ENCODE measurements at places on chromosomes 1 and 21.

GRCh38 chr1:208058267-208058666 lies 147.3 kb upstream of the CD34 start:
- no peak for DNase-seq

DNA sequence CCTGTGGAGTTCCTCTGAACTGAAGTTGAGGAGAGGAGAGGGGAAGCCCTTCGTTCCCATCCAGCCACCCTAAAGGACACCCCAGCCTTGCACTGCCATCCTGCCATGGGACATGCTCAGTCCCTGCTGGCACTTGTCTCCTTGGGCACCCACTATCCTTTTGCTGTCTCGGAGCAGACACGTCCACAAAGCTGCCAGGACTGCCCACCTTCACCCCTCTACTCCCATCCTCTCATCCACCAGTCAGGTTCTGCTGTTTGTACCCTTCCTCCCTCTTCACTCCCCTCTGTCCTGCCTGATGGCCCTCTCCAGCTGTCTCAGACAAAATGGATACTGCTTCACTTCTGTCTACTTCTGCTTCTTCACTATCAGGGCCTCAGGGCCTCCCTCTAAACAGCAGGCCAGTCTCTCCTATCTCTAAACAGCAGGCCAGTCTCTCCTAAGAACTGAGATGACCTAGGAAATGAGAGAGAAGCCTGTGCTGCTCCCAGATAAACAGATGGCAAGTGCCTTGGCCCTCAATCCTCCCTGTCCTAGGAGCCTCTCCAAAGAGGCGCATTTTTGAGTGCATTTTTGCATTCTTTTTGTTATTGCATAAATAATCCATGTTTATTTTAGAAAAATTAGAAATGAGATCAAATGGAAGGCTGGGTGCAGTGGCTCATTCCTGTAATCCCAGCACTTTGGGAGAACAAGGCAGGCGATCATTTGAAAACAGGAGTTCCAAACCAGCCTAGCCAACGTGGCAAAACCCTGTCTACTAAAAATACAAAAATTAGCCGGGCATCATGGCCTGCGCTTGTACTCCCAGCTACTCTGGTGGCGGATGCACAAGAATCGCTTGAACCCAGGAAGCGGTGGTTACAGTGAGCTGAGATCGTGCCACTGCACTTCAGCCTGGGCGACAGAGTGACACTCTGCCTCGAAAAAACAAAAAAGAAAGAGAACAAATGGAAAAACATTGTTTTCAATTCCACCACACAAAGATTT lies 4.4 kb upstream of the PYCR2 start:
- DNase-seq: no peak

GRCh38 chr1:152461544-152461943 lies 47.5 kb upstream of the CRNN start:
- peak; percentile 39 for DNase-seq

DNA sequence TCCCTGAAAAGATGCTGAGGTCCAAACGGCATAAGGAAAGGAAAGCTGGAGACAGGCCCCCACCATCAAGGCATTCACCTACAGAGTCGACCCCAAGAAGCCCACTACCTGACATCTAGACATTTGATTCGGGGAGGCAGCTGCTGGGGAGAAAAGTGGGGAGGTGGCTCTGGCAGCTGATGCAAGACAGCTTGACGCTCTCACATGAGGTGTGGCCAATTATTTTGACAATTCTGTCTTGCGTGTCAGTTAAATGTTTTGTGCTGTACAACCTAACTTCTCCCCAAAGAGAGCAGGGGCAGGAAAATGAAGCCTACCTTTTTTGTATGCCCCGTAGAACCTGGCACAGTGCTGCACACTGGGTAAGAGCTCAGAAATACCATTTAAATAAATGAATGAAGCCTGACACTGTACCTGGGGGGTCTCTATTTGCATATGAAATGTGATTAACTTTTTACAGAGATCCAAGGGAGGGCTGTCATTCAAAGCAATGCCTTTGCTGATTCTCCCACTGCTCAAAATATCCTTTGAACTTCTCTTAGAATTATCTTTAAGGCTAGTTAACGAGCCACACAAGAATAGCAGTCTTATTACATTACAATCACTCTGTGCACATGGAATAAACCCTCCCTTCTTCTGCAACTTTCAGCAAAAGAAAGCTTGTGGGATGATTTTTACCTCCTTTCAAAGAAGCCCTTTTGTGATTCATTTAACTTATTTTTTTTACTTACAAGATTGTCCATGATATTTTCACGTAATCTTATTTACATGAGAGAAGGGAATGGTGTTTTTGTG lies 163.2 kb downstream of the TNR start:
- no peak for DNase-seq

GRCh38 chr1:169245706-169246105 lies 121.9 kb downstream of the NME7 start:
- DNase-seq: no peak

DNA sequence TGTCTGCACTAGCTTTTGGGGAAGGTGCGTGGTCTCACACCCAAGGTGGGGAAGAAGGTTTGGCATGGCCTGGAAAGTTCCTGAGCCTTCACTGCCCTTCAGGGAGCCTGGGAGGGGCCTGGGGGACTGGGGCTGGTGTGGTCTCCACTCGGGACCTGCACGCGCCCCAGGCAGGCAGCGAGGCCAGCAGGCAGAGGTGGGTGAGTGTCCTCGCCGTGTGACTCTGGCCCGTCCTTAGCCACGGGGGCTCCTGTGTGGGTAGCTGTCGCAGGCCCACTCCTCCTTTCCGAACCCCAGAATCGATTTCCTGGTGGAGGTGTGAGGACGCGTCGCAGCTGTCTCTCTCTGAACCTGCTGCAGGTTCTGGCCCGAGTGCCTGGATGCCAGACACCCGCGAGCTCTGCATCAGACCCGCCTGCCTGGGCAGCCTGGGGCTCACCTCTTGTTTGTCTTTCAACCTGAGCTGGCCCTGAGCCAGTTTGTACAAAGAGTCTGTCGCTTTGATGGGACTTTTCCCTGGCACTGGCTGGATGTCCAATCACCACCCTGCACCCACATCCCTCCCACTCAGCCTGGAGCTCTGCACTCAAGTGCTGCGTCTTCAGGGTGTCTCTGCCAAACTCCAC lies 36.0 kb upstream of the SLC19A1 start:
- DNase-seq: no peak

DNA sequence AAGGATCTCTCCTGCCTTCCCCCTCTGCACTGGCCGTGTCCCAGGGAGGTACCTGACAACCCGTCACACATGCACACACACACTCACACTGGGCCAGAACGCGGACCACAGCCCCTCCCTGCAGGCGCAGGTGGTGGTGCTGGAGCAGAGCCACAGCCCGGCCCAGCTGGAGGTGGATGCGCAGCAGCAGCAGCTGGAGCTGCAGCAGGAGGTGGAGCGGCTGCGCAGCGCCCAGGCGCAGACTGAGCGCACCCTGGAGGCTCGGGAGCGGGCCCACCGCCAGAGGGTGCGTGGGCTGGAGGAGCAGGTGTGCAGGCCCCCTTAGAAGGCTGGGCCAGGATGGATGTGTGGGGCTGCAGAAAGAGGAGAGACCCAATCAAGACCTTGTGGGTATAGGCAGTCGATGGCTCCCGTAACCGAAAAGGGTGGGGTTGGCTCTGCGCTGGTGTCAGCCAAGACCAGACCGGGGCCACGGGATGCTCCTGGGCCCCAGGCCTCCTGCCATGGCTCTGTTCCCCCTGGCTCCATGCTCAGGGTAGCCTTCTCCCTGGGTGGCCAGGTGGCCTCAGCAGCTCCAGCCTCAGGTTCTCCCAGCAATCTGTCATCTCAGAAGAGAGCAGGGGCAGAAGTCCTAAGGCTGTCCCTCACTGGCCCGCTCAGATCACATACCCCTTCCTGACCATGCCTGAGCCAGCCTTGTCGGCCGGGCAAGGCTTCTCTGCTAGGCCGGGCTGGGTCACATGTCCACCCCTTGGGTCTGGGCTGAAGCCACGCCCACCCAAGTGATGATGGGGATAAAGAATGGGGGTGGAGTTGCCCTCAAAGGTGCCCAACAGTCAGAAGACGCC lies 8.9 kb downstream of the MFAP2 start:
- no peak for DNase-seq

DNA sequence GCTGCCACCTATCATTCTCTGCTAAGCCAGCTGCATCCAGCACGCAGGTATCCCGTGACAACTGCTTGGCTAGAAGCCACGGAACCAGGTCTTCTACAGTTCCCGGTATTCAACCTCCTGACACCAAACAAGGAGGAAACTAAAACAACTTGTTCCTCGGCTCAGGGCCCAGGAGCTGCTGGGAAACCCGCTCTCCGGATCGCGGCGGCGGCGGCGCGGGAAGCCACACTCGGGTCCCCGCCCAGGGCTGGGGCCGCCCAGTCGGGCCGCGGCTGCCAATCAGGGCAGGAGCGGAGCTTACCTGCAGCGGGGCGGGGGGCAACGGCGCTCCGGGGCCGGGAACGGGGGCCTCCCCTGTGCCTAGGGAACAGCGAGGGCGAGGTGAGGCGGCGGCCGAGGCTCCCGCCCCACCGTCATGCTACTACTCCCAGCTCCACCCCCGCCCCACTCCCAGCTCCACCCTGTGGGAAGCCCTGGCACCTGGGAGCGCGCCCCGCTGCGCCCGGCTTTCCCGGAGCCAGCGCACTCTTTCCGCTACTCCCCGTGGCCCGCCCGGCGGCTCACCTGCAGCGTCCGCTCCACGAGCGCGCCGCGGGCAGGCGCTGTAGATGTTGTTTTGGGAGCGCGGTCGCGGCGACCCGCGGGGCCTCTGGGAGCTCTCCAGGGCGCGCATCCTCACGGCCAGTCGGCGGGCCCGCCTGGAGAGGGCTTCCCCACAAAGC lies 12.1 kb downstream of the IL24 start:
- DNase-seq: no peak

- no peak for DNase-seq
Observed at GRCh38 chr1:67588178-67588855, 96.7 kb upstream of the GADD45A start.

GRCh38 chr1:52007215-52008002 lies 16.9 kb upstream of the RAB3B start:
- no peak for DNase-seq
